ENCODE measurements at places on chromosomes 1 and 21. TPM values are rescaled to one million over a fixed set of nuclear protein-coding genes. Genes with fewer than 3 reads are reported as not detected.
A peak's percentile ranks its signal among the peaks of the same experiment; 100 is the strongest.

GRCh38 chr21:45721671-45722070 lies 78.1 kb downstream of the PCBP3 start:
- no peak for DNase-seq

GRCh38 chr21:15289246-15289645 lies 224.4 kb upstream of the NRIP1 start:
- DNase-seq = no peak

DNA sequence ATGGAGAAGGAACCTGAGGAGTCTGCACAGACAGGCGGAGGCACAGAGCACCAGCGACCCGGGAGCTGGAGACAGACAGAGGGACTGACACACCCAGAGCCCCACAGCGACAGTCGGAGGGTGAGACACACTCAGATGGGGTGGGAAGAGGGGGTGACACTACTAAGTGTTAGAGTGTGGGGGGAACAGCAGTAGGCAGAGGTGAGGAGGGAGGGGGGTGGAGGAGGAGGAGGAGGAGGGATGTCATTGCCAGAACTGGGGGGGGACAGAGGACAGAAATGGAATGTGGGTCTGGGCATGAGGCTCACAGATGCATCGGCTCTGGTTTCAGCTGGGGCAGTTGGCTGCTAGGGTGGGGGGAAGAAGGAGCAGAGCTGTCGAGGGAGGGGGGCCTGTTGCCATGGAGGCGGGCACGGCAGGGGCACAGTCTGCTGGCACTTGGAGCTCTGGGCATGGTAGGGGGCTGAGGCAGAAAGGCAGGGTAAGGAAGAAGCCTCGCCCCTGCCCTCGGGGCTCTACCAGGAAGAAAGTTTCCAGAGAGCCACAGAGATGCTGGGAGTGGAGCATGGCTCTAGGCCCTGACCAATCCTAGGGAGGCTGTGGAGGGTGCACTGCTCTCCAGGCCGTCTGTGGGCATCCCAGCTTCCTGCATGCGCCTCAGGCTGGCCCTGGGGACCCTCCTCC lies 37.3 kb downstream of the AHDC1 start:
- no peak for DNase-seq

The ELF3 gene
- total RNA-seq = 6.0 TPM

GRCh38 chr21:29616209-29616751 lies 317.6 kb downstream of the BACH1 start:
- no peak for DNase-seq

- no peak for DNase-seq
Observed at GRCh38 chr21:20998886-20999285, 677 bp downstream of the NCAM2 start.

- DNase-seq = peak; percentile 5
Observed at GRCh38 chr1:53381790-53382401, 54.0 kb upstream of the LRP8 start.

DNA sequence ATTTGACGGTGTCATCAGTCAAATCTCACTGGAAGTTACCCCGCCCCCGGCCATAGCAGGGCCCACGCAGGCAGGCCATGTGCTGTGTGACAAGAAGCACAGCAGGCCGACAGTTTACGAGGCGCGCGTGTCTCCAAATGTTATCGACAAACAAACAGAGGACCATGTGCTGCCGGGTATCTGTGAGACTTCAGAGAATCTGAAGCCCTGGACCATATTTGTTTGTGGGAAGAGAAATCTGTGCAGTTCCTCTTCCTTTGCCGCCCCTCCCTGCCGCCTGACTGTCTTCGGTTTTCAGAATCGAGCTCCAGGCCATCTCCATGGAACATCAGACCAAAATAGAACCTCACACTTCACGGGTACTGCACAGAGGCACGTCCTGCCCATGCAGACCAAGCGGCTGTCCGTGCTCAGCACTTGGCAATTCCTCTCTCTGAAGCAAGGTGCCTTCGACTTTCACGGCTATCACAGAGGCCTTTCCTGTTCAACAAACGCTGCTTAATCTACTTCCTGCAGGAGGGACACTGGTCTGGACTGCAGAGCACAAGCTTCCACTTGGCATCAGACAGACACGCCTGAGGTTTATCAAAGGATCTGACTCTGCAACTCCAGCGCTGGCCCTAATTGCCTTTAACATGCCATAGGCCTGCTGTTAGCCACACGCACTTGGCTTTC lies 135.7 kb upstream of the KRTAP19-8 start:
- peak; percentile 55 for DNase-seq

DNA sequence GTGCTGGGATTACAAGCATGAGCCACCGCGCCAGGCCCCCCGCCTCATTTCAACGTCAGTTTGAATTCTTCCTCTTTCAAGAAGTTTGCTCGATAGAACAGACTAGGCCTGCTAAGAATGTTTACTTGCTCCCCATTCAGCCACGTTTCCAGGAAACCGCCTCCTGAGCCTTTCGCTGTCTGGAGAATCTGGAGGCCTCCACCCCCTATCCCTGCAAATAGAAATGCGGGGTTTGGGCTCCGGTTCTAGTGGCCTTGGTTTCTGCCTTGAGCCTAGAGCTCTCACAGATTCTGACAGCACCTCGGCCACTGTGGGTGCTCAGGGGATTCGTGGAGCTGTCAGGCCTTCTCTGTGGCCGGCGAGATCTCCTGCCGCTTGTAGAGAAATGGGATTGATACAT lies 84.3 kb downstream of the UBIAD1 start:
- no peak for DNase-seq

DNA sequence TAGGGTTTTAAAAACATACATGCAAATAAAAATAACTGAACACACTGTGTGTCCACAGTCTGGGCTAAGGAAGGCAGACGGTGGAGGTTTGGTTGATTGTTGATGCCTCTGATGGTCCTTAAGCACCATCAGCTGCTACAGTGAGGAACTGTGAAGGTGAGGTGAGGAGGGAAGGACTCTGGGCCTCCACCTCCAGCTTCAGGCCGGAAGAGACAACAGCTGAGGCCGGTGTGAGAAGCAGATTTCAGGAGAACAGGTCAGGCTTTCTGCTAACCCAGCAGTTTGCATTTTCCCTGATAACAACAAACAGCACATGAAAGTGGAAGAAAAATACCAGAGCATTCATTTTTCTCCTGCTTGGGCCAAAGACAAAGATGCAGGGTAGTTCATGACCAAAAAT lies 189.9 kb upstream of the AJAP1 start:
- no peak for DNase-seq

DNA sequence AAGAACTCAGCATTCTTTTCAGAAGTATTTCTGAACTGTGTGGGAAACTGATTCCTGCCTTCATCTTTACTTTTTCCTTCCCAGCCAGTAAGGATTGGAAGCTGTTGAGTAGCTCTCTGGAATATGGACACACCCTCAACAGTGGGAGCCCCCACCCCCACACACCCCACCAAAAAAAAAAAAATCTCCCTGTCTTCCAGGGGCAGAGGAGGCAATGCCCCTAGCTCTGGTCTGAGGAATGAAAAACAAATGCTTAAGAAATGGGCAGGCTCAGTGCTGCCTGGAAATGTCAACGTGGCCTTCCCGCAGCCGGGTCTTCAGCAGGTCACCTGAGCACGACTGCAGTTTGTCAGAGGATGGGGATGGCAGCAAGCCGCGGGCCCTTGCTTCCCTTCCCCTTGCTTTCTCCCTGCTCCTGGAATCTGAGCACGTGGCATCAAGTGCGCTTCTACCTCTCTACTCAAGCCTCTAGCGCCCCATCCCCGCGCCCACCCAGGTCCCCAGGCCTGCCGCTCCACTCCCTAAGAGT lies 479 bp downstream of the RGS16 start:
- no peak for DNase-seq

- no peak for DNase-seq
Observed at GRCh38 chr21:43958364-43959158, 53.5 kb upstream of the TRAPPC10 start.

The SLC6A17 gene
- not detected for total RNA-seq

DNA sequence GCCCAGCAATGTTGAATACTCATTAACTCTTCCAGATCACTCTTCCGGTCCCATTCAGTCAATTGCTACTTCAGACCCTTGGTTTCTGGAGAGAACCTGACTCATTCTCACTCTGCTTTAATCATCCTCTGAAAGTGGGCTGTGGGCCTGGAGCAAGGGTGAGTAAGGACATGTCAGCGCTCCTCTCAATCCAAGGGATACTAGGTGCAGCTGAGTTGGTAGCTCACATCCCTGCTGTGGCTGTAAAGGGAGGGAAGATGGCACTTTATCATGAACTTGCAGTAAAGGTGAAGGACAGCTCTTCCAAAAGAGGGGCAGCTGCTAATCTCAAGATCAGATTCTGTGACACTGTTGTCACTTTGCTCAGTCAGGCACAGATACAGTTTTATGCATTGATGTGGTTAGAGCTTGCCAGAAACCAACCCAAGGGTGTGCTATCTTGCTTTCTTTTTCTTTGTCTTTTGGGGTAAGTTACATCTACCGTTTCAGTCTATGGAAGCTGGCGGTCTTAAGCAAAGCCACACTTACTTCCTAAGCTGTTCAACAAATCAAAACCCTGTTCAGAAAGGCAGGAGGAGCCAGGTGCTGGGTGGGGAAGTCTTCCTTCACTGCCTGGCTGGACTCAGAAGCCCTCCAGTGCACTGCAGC lies 26.5 kb upstream of the NTPCR start:
- DNase-seq = no peak

The CLEC20A gene
- not detected for total RNA-seq

DNA sequence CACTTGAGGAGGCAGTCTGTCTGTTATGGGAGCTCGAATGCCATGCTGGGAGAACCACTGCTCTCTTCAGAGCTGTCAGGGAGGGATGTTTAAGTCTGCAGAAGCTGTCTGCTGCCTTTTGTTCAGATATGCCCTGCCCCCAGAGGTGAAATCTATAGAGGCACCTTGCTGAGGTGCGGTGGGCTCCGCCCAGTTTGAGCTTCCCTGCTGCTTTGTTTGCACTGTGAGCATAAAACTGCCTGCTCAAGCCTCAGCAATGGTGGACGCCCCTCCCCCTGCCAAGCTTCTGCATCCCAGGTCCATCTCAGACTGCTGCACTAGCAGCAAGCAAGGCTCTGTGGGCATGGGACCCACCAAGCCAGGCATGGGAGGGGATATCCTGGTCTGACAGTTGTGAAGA lies 247.5 kb downstream of the LMX1A start:
- DNase-seq = no peak

DNA sequence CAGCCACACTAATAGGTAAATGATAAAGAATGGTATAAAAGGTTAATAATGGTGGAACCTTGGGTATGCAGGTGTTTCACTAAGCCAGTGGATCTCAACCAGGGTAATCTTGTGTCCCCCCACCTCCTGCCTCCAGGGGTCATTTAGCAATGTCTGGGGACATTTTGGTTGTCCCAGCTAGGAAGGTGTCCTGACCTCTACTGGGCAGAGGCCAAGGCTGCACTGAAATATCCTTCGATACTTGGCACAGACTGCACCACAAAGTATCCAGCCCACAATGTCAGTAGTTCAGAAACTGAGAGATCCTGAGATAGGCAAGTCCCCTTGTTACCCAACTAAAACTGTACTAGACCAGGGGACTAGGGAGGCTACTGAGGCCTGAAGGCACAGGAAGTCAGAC lies 113.6 kb upstream of the TIAM1 start:
- no peak for DNase-seq

The SMPDL3B gene
- total RNA-seq = not detected

DNA sequence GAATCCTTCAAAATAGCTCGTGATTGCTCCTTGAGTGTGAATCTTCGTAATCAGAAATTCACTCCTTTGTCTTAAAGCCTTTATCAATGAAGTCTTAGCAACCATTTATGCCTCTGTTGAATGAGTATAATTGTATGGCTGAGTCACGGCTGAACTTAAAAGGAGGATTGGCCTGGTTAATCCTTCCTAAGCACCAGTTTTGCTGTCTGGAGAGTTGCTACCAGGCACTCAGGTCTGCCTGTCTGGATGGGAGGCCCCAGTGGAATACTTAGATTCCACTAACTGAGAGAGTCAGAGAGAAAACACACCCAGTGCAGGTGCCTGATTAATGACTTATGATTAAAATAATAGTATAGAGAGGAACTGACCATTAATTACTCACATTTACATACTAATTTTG lies 7.6 kb upstream of the HHAT start:
- no peak for DNase-seq

The FAM43B gene
- total RNA-seq = 1.4 TPM

- DNase-seq = peak; percentile 96
Observed at GRCh38 chr1:154974808-154975408, 427 bp downstream of the CKS1B start.

DNA sequence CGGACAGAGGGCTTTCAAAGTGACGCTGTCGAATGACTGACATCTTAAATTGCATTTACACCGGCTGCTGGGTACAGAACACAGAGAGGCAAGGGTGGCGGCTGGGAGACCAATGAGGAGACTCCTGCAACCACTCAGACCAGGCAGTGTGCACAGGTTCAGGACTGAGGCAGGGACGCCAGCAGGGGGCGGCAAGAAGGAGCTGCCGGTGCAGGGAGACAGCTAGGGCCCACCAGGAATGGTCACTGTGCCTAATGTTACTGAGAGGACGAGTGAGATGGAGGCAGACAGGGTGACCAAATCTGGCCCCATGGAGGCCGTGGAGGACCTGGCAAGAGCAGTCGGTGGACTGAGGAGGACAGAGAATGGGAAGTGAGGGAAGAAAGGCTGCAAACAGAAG lies 23.5 kb downstream of the GLIS1 start:
- no peak for DNase-seq

The PM20D1 gene
- 0.51 TPM for total RNA-seq

DNA sequence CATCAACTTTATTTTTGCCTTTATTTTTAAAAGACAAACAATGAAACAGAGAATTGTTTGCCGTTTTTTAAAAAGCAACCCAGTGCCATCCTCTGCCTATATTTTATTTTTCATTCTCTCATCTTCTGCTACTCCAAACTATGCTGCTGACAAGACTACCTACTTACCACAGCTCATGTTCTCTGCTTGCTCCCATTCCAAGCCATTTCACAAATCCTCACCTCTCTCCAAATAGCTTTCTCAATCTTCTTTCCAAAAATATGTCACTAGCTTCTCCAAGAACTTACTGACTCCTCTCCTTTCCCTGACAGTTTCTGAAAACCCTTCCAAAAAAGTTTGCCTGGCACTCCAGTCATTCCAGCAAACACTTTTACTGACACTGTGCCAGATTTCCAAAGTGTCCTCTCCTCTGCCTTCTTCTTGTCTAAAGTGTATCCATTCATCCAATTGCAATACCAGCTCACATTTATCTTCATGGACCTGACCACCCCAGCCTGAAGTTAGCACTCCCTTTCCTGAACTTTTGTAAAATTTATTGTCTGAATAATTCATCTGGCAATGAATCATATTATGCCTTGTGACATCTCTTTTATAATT lies 766.5 kb upstream of the B3GALT2 start:
- no peak for DNase-seq

The RCAN3 gene
- total RNA-seq = 5.9 TPM

GRCh38 chr1:95086949-95087533 lies 14.3 kb upstream of the ALG14 start:
- peak; percentile 48 for DNase-seq

DNA sequence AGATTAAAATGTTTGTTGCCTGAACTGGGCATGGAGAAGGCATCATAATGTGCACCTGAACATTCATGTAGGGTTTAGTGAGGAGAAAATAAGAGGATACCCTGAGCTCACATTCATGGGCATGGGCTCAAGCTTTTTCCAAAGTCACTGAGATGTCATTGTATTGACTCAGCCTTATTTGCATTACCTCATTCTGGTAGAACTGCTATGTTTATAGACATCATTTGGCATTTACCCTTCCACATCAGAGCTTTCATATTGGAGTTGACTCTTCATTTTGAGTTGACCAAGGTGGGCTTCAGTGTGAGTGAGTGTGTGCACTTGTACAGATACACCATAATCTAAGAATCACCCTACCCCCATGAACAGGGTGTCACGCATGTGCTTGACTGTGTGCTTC lies 143.2 kb downstream of the PBX1 start:
- DNase-seq = no peak

The SAMD13 gene
- 1.3 TPM for total RNA-seq

All from heart left ventricle (tissue), 16 donors.